ENCODE measurements at places on chromosomes 2 and 18.

DNA sequence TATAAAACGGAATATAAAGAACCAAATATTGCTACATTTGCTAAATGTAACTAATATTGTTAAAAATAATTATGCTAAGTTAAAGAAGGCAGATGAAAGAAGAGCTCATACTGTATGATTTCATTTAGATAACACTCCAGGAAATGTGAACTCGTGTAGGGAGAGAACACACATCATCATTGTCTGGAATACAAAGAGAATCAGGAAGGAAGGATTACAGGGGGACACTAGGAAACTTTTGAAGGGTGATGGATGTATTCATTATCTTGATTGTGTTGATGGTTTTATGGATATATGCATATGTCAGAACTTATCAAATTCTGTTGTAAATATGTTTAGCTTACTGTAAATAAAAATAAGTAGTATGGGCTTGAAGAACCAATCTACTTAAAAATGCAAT lies 104.1 kb upstream of the TRIB2 start:
- no peak for DNase-seq

GRCh38 chr2:53053937-53054336 lies 713.7 kb upstream of the CHAC2 start:
- no peak for DNase-seq

DNA sequence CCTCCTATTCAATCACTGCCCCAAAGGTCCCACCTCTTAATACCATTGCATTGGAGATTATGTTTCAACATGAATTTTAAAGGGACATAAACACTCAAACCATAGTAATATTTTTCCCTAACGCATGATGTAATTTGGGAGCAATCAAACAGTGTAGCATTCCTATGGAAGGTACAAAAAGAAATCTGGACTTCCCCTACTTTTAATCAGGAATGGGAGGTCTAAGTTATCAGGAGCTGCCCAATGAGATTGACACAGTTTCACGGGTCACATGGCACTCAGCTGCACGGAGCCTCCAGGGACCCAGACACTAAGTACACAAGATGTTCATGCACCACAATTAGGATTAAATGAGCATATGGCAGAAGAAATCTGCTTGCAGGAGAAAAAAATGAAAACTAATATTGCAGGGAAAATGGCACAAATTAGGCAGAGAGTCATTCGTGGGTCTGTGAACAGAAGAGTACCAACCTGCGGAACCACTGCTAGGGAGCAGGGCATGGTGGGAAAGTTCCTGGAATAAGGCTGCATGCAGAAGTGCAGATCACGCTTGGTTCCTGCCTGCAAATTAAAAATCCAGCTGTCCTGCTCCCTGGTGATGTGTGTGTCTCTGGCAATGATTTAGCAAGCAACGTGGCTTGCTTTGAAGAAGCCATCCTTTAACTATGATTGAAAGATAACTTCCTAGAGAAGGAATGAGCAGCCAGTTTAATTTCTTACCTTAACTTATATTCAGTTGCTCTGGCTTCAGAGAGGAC lies 326.6 kb upstream of the ID2 start:
- DNase-seq: no peak

DNA sequence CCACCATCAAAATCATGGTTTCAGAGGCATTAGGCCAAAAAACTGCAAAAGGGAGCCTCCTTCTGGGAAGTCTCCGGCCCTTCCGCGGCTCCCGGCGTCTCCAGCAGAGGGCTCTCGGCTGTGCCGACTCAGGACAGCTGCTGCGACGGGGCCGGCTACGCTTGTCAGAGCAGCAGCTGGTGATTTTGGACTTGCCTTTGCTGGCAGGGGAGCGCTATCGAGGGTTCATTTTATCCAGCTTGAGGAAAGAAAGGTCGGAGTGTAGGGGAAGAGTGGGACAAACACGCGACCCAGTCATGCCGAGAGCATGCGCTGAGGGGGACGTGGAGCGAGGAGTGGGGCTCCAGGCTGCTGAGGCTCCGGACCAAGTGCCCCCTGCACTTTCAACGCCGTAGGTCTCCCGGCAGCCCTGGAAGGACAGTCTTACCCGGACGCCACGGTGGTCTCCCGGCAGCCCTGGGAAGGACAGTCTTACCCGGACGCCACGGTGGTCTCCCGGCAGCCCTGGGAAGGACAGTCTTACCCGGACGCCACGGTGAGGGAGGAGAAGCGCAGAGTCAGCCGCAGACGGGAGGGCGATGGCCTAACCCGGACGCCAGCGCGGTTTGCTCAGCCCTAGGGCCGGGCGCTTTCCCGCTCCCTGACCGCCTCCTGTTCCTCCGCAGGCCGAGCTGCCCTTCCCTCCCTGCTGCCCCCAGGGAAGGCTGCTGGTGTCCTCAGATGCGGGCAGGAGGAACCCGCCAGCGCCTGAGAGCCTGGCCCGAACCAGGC lies 21.7 kb downstream of the DDX18 start:
- DNase-seq: peak; percentile 54

GRCh38 chr2:121008975-121009374 lies 273.3 kb downstream of the GLI2 start:
- DNase-seq: no peak

GRCh38 chr2:206432193-206433082 lies 10.9 kb upstream of the ADAM23 start:
- no peak for DNase-seq

- no peak for DNase-seq
Measured at GRCh38 chr18:50158866-50159653, 35.9 kb downstream of the MYO5B start.

GRCh38 chr18:23943903-23944624 lies 70.5 kb upstream of the TTC39C start:
- no peak for DNase-seq

- no peak for DNase-seq
Measured at GRCh38 chr2:240136671-240137292, 677 bp upstream of the COPS9 start.

GRCh38 chr2:96869281-96869821 lies 529 bp downstream of the SEMA4C start:
- no peak for DNase-seq

DNA sequence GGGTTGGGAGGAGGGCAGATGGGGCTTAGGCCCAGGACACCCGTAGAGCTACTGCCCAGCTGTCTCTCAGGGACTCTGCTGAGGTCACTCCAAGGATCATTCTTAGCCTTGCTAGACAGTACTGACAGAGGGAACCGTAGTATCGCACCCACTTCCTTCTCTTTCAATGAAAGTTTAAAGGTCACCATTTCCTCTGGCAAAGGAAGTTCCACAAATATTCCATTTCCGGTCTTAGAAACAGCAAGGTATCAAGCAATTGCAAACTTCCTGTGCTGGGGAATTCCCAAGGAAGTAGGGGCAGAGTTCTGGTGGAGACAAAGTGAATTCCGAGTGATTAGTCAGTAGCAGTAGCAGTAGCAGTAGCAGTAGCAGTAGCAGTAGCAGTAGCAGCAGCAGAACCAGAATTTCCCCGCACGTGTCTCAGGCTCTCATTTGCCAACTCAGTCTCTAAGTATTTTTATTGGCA lies 24.7 kb downstream of the IL1B start:
- DNase-seq: peak; percentile 97

GRCh38 chr2:24360963-24361330 lies 611 bp upstream of the ITSN2 start:
- no peak for DNase-seq

- DNase-seq: no peak
Measured at GRCh38 chr2:18988631-18989232, 369.7 kb downstream of the OSR1 start.

GRCh38 chr2:601806-602455 lies 75.3 kb downstream of the TMEM18 start:
- no peak for DNase-seq

GRCh38 chr2:3480352-3481010 lies 38.9 kb downstream of the ADI1 start:
- no peak for DNase-seq

DNA sequence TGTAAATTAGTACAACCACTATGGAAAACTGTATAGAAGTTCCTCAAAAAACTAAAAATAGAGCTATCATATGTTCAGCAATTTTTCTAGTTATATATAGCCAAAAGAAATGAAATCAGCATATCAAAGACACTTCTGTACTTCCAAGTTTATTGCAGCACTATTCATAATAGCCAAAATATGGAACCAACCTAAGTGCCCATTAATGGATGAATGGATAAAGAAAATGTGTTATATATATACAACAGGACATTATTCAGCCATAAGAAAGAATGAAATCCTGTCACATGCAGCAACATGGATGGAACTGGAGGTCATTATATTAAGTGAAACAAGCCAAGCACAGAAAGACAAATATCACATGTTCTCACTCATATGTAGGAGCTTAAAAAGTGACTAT lies 112.6 kb downstream of the MDH1 start:
- no peak for DNase-seq

DNA sequence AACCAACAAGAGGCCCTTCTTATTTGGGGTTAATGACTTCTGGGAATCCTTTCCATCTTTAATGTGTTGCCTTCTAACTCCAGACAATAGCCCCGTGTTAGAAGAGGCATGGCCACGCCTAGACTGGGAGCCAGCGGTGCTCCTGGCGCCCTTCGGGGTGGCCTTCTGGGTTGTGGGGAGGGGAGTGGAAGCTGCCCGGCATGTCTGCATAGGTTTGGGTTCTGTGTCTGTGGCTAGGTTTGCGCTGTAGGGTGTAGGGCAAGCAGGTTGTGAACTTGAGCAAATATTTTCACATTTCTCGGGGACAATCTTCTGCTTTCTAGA lies 40.4 kb downstream of the CELF4 start:
- DNase-seq: no peak

GRCh38 chr2:161436411-161436810 lies 20.3 kb downstream of the TBR1 start:
- no peak for DNase-seq

DNA sequence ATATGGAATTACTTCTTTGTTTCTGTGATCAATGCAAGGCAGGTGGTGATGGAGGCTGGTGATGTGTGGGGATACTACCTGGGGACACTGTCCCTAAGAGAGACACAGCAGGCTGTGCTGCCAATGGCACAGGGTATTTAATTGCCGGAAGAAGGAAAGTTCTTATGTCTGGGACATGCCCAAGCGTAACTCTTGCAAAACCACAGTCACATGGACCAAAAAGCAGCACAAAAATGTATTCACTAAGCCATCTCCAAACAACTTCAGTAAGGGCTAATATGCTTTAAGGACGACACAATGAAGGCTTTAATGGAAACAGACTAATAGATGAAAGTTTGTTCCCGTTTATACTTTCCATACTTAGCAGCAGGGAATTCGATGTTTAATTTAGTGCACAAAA lies 49.7 kb upstream of the AP1S3 start:
- DNase-seq: peak; percentile 73

DNA sequence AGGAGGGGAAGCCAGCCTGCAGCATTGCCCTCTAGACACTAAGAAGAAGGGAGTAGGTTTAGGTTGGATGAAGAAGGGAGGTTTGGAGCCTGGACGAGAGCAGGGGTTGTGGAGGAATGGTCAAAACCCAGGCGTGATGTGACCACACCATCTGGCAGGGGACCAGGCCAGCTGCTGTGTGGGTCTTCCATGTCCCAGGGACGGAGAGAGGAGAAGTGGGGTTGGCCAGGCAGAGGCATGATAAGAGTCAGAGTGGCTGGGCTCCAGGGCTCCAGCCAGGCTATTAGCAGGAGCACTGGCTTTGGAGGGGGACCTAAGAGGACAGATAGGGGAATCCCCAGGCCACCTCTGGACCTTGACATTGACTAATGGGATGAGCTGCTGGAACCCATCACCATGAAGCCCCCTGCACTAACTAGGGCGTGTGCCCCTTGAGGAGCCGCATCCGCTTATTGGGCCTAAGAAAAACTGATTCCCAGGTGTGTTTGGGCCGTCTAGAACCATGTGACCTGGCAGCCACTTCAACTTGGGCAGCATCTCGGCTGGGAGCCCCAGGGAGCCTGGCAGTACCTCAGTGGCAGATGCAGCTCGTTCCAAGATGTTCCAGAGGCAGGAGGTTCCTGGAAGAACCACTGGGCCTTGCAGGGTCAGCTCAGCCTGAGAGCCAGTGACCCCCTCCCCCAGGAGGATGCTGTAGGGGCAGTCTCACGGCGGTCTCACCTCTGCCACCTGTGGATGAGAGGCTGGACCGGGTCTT lies 235.1 kb downstream of the AGAP1 start:
- DNase-seq: no peak

- no peak for DNase-seq
Measured at GRCh38 chr18:63686871-63687270, 15.9 kb upstream of the SERPINB11 start.

- DNase-seq: no peak
Measured at GRCh38 chr2:200435379-200435778, 74.5 kb downstream of the KCTD18 start.

DNA sequence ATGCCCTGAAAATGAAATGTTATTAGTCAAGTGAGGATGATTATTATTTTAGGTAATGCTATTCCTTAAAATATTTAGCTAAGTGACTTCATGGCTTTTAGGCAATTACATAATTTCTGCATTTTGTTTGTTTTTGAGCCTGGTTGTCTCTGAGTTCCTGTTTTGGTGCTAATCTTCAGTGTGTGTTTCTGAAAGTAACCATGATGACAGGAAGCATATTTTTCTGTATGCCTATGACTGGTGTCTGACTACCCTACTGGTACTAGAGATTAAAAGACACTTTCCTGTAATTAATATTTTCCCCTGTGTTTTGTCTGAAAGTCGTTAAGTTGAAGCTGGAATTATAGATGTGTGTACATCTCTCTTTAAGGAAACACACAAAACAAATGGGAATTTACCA lies 295.0 kb upstream of the SPRED2 start:
- DNase-seq: peak; percentile 78

DNA sequence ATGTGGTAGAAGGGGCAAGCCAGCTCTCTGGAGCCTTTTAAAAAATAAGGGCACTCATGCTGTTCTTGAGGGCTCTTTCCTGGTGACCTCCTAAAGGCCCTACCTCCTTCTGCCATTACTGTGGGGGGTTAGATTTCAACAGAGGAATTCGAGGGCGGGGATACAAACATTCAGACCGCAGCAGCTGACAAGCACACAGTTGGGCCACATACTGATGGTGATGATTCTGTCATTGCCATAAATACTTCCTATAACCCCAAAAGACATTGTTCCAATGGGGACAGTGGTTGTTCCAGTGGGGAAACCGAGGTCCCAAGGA lies 67.0 kb downstream of the TSHZ1 start:
- DNase-seq: no peak

- no peak for DNase-seq
Measured at GRCh38 chr18:29104671-29105070, 927.7 kb upstream of the CDH2 start.

GRCh38 chr2:240602266-240603050 lies 15.9 kb downstream of the CAPN10 start:
- DNase-seq: no peak

DNA sequence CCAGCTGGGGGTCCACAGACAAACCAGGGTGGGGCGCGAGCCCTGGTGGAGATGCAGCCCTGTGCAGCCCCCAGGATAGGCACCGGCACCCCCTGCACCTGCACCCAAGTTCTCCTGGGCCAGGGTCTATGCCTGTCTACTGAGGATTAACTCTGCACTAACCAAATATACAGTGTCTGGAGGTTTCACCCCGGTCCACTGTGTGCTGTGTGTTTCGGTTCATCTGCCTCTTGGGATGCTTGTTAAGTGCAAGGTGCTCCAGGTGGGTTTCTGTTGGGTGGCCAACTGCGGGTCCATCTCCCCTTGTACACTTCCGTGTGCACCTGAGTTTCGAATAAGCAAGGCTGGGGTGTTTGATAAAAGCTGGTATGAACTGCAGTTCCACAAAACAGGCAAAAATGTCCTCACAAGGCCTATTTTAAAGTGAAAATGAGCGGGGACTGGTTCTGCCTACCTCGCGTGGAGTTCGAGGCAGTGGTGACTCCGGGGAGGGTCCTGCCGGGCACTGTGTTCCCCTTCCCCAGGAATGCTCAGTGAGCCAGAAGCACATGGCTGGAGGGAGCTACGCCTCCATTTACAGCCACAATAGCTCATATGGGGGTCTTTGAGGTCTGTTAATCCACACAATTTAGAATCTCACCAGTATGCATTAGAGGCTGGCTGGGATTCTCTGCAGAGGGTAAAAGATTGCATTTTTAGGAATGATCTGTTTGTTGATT lies 70.7 kb downstream of the EDAR start:
- DNase-seq: no peak

Data from inflammatory macrophage treated with lipopolysaccharide for 4 hours (primary cell).